ENCODE measurements at places on chromosomes 2 and 18.

GRCh38 chr2:173948198-173948597 lies 17.0 kb downstream of the SP3 start:
- no peak for DNase-seq

GRCh38 chr2:143545949-143546255 lies 416.7 kb downstream of the ARHGAP15 start:
- DNase-seq, result no peak

- no peak for DNase-seq
Observed at GRCh38 chr18:44654573-44654972, 26.1 kb upstream of the SETBP1 start.

DNA sequence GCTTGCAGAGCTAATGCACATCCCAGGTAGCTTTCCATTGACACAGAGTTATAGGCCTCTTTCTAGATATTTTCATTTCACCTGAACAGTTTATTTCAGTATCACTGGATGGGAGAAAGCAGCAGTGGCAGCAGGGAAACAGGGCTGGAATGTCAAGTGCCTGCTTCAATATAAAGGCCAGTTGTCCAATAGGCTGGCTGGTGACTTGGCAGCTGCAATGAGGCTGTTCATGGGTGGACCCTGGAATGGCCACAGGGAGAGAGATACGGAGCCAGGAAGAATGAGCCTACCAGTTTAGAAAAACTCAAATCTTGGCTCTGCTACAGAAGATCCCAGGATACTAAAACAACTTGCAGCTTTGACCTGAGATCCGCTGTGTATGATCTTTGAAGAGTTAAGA lies 185.0 kb downstream of the BCL11A start:
- DNase-seq, result no peak

- no peak for DNase-seq
Observed at GRCh38 chr2:39995005-39995737, 216.1 kb upstream of the THUMPD2 start.

DNA sequence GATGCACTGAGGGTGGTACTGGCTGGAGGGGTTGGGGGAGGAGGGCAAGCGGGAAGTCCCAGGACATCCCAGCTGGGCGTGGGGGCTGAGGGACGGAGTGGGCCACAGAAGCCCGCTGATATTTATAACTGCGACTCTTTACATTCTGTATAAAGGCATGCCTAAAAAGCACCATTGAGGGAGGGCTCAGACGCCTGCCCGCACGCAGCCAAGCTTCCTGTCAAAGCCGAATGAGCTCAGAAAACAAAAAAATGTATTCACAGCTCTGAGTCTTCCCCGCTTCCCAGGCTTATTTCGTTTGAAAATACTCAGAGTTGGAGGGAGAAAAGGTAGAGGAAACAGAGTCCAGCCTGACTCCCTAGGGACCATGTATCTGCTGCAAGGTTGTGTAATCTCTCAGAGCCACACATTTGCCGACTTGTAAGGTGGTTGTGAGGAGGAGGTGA lies 170.1 kb upstream of the HAAO start:
- DNase-seq, result no peak

DNA sequence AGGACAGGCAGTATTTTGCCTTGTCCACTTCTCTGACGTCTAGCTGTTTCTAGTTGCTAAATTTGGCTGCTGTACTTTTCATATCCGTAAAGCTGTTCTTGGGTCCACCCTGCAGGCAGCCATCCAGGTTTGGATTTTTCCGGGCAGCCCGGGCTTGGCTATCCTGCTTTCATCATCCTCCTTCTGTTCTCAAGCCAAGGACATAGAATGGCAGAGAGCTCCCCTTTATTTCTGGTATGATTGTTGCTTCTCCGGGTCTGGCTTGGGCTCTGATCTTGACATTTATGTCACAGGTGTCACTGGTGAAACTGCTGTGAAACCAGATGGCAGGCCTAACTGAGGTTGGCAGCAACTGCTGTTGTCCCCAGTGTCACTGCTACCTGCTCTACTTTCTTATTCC lies 35.5 kb downstream of the SCN2A start:
- no peak for DNase-seq

DNA sequence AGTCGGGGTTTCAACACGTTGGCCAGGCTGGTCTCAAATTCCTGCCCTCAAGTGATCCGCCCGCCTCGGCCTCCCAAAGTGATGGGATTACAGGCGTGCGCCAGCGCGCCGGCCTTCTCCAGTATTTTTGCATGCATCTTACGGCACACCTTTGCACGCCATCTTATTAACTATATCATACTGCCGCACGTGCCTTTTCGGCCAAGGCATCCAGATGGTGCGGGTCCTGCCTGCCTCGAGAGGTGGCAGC lies 765 bp upstream of the ING5 start:
- no peak for DNase-seq

- DNase-seq, result no peak
Observed at GRCh38 chr2:4219101-4219500, 515.7 kb downstream of the DCDC2C start.

GRCh38 chr2:24945907-24946306 lies 25.8 kb downstream of the DNAJC27 start:
- DNase-seq, result no peak

- no peak for DNase-seq
Observed at GRCh38 chr18:45820106-45820745, 5.2 kb upstream of the SIGLEC15 start.

DNA sequence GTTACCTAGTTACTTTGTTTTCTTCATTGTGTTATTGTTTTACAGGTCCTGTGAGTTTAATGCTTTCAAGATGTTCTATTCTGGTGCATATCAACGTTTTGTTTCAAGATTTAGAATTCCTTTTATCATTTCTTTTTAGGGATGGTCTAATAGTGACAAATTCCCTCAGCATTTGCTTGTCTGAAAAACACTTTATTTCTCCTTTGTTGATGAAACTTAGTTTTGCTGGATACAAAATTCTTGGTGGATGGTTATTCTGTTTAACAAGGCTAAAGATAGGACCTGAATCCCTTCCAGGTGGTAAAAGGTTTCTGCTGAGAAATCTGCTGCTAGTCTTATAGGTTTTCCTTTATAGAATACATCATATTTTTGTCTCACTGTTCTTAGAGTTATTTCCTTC lies 102.3 kb downstream of the RND3 start:
- DNase-seq, result no peak

DNA sequence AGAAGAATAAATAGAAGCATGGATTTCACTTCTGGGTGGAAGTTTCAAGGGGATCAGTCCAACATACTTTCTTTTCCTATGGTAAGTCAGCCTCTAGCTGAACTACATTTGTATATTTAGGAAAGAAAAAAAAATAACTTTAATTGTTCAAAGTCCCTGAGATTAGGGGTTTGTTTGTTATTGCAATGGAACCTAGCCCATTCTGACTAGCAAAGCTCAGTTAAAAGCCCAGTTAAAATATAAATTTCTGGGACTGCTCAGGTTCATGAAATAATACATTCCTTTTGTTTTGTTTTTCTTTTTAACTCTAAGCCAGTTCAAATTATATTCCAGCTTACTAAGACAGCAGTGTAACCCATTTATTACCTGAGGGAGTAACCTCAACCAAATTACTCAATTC lies 2069.6 kb upstream of the CELF4 start:
- DNase-seq, result no peak

DNA sequence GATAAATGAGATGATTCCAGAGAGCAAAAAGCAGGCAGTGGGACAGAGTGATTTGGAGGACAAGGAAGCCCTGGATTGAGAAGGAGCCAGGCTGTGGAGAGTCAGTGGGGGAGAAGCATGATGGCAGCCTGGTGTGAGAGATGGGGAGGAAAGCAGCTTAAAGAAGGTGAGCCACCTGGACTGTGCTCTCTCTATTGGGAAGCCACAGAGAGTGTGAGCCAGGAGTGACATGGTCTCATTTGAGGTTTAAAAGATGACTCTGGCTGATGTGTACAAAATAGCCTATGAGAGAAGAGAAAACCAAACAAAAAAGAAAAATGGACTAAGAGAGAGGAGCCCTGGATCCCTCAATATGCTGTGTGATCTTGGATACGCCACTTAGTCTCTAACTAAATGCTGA lies 12.9 kb upstream of the EPAS1 start:
- no peak for DNase-seq

GRCh38 chr18:35116784-35117318 lies 75.6 kb downstream of the MAPRE2 start:
- DNase-seq, result no peak

- DNase-seq, result no peak
Observed at GRCh38 chr2:172372436-172372835, 55.0 kb upstream of the ITGA6 start.

- DNase-seq, result no peak
Observed at GRCh38 chr2:152395103-152395502, 60.1 kb downstream of the FMNL2 start.

DNA sequence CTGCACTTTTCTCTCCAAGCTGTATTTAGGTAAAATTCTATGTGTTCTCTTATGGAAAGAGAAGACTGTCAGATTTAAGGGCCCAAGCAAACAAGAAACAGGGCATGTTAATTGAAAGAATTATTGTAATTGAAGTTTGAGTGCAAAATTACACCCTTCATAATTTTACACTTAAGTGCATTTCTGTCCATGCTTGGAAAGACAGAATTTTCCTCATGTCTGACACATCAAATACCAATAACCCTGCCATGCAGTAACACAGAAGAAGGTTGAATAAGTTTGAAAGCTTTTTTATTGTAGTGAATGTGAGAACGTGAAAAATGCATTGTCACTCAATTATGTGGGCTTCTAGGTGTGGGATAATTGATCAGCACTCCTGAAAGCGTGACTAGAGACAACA lies 52.9 kb upstream of the PARD3B start:
- DNase-seq, result no peak

DNA sequence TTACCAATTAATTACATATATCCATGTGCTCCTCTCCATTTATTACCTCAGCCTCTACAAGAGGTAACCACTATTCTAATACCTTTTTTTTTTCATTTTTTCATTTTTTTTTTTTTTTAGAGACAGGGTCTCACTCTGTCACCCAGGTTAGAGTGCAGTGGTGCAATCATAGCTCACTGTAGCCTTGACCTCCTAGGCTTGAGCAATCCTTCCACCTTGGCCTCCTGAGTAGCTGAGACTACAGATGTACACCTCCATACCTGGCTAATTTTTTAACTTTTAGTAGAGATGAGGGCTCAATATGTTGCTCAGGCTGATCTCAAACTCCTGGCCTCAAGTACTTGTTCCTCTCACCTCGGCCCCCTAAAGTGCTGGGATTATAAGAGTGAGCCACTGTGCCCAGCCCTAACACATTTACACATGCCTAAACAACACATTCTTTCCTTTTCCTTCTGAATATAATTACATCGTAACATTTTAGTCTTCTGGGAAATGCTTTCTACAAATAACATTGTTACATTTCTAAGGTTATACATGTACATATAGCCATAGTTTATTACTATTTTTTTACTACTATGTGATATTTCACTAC lies 10.5 kb downstream of the PPIL3 start:
- no peak for DNase-seq

DNA sequence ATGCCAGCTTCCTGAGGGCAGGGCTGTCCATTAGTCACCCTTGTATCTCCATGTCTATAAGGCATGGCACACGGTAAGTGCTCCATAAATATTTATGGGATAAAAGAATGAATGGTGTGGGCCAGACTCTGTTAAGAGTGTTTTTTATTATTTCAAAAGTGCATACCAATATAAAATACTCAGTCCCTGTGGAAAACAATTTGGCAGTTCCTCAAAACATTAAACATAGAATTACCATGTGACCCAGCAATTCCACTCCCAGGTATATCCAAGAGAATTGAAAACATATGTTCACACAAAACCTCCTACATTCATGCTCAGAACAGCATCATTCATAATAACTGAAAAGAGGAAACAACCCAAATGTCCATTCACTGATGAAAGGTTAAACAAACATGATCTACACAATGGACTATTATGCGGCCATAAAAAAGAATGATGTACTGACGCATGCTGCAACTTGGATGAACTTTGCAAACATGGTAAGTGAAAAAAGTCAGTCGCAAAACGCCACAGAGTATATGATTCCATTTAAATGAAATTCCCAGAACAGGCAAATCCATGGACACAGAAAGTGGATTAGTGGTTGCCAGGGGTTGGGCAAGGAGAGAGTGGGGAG lies 69.1 kb upstream of the TCF7L1 start:
- DNase-seq, result no peak

GRCh38 chr2:218192902-218193430 lies 24.0 kb upstream of the ARPC2 start:
- no peak for DNase-seq

GRCh38 chr2:162828545-162828944 lies 10.0 kb downstream of the KCNH7 start:
- no peak for DNase-seq

DNA sequence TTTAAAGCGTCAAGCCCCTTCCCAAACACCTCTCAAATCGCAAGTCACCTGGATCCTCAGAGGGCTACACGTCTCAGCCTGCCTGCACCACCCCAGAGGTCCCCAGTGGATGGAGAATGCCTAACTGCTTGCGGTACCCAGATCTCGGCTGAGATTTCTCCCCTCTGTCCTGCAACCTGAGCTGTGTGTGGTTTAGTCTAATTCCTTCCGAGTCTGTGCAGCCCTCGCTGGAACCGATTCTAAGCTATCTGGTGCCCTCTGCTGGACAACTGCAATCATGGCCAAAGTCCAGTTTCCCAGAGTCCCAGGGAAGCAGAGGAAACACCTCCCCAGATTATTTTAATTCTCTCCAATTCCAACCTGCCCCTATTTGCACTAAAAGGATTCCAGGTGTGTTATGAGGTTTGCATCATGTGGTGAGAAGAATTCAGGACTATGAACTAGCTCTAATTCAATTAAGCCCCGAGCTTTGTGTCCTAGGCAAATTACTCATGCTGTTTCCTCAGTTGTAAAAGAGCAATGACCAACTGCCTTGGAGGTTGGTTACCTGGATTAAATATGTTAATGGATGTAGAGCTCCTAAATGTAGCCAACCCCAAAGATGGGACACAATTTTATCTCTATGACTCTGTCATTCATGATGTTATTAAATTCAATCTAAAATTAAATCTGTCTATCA lies 276.1 kb upstream of the NCKAP5 start:
- peak; percentile 31 for DNase-seq

DNA sequence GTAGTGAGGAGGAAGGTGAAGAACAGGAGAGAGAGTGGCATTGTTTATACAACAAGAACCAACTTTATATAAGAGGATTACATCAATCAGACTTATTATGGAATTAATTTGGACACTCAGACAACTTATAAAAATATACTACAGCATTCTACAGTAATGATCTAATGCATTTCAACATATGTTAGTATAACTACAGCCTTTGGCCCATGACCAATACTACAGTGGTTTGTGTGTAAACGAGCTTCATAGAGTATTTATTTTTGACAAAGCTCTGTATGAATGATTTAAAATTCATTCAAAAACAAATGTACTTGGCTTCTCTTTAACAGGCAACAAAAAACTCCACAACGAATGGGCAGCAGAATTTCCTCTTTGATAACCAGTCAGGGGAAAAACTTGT lies 72.8 kb downstream of the ZNF521 start:
- no peak for DNase-seq

- DNase-seq, result no peak
Observed at GRCh38 chr2:64440843-64441242, 13.1 kb upstream of the LGALSL start.

- no peak for DNase-seq
Observed at GRCh38 chr2:105365206-105365605, 27.9 kb downstream of the C2orf49 start.
